Midbrain (tissue), 1 donor: ENCODE measurements at places on chromosomes 12 and 14.
A peak's percentile ranks its signal among the peaks of the same experiment; 100 is the strongest.

GRCh38 chr12:115204957-115205754 is 521.2 kb upstream of the TBX3 start:
- no peak for DNase-seq

GRCh38 chr14:22737052-22737451 is 29.4 kb upstream of the OXA1L start:
- no peak for DNase-seq

DNA sequence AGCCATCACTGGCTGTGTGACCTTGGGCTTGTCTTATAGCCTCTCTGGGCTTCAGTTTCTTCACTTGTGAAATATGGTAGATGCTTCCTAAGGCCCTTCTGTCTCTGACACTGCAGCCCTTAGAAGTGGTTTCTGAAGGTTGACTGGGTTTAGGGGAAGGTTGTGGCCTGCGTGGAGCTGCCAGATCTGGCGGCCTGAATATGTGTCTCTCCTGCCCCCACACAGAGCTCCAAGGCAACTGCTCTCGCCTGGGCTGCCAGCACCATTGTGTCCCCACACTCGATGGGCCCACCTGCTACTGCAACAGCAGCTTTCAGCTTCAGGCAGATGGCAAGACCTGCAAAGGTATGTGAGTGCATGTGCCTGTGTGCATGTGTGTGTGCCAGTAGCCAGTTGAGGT is 4.0 kb downstream of the LRP1-AS start:
- DNase-seq, result no peak

GRCh38 chr14:67680121-67680602 is 5.7 kb upstream of the VTI1B start:
- DNase-seq, result no peak

GRCh38 chr14:20455355-20456300 is 602 bp downstream of the APEX1 start:
- no peak for DNase-seq

GRCh38 chr14:88045705-88046104 is 40.8 kb downstream of the GPR65 start:
- DNase-seq, result peak; percentile 26

GRCh38 chr14:22448035-22448904 is 140.8 kb downstream of the DAD1 start:
- no peak for DNase-seq

DNA sequence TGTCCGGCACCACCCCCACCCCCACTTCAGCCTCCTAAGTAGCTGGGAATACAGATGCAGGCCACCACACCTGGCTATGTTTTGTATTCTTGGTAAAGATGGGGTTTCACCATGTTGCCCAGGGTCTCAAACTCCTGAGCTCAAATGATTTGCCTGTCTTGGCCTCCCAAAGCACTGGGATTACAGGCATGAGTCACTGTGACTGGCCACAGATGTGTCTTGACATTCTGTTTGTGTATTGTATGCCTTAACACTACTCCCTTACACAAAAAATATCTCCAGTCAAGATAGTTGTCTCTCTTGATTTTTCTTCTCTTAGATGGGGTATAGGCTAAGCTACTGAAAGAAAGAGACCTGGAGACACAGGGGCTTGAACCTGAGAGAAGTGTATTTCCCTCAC is 17.6 kb downstream of the CLEC14A start:
- DNase-seq, result no peak

DNA sequence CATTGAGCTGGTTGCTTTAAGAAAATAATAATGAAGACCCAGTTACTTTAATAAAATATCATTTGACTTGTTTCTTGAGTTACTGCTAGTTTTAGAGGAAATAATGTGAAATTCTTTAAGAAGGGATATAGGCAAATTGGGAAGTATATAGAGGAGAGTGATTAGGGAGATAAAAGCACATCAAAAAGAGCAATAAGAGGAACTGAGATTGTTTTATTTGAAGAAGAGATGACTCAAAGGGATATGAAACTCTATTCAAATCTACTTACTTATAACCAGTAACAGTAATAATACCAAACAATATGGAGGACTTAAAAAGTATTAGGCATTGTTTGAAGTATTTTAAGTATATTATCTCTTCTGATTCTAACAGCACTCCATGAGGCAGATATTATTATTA is 37.1 kb downstream of the LRRK2 start:
- DNase-seq, result no peak

DNA sequence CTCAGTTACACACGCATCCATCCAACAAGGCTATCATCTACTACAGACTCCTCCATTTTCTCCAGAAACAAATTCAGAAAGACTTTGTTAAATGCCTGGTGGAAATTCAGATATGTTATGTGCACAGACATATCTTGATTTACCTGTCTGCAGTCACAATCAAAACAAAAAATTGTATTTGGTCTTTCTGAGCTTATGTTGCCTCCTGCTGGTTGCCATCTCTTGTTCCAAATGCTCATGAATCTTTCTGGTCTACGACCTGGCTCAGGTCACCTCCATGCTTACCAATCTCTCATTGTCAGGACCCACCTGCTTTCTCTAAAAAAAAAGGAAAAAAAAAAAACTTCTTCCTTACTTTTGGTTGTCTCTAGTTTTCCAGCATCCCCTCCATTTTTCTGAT is 169.2 kb upstream of the PLXNC1 start:
- peak; percentile 6 for DNase-seq
